ENCODE measurements at places on chromosomes 16 and 17. TPM values are rescaled to one million over a fixed set of nuclear protein-coding genes. Genes with fewer than 3 reads are reported as not detected.

DNA sequence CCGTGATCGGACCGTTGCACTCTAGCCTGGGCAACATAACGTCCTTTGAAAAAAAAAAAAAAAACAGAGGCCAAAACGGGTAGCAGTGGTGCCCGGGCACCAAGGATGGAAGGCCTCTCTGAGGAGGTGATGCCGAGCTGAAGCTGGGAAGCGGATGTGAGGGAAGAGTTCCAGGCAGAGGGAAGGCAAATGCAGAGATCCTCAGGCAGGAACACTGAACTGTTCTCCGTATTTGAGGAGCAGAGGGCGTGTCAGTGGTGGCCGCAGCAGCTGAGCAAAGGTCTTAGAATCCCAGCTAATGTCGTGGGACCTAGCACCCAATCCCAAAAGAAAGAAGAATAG, 656 bp upstream of the KCTD13 start:
- DNase-seq = peak; percentile 37
- peak overlapping the region; percentile 91 for H3K4me3 ChIP-seq
- H3K4me1 ChIP-seq = peaks cover 13% of the 10 kb centered on the region
- peak overlapping the region; percentile 93 for H3K27ac ChIP-seq
- peaks cover 15% of the 10 kb centered on the region for H3K36me3 ChIP-seq

- no peaks in the 10 kb centered on the region for H3K4me1 ChIP-seq
- no peak overlapping the region for H3K4me3 ChIP-seq
- H3K36me3 ChIP-seq = no peaks in the 10 kb centered on the region
- DNase-seq = no peak
Measured at GRCh38 chr17:20284570-20285295, 182.6 kb downstream of the LGALS9B start.

DNA sequence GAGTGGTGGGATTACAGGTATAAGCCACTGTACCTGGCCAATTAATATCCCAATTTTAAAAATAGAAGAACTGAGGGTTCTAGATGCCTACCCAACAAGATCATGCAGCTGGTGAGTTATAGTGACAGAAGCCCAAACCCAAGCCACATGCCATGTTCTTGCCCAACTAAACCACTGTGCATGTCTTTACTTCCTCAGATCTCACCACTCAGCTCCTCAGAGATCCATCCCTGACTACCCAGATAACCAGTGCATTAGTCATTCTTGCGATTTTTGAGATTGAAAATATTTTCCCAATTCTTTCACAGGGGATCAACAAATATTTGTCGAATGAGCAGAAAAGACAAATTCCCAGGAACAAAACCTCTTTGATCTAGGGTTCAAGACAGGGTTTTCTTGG, 303.1 kb downstream of the CBLN1 start:
- DNase-seq = no peak
- H3K27ac ChIP-seq = no peak overlapping the region
- H3K4me3 ChIP-seq = no peak overlapping the region
- no peaks in the 10 kb centered on the region for H3K4me1 ChIP-seq
- H3K36me3 ChIP-seq = no peaks in the 10 kb centered on the region

DNA sequence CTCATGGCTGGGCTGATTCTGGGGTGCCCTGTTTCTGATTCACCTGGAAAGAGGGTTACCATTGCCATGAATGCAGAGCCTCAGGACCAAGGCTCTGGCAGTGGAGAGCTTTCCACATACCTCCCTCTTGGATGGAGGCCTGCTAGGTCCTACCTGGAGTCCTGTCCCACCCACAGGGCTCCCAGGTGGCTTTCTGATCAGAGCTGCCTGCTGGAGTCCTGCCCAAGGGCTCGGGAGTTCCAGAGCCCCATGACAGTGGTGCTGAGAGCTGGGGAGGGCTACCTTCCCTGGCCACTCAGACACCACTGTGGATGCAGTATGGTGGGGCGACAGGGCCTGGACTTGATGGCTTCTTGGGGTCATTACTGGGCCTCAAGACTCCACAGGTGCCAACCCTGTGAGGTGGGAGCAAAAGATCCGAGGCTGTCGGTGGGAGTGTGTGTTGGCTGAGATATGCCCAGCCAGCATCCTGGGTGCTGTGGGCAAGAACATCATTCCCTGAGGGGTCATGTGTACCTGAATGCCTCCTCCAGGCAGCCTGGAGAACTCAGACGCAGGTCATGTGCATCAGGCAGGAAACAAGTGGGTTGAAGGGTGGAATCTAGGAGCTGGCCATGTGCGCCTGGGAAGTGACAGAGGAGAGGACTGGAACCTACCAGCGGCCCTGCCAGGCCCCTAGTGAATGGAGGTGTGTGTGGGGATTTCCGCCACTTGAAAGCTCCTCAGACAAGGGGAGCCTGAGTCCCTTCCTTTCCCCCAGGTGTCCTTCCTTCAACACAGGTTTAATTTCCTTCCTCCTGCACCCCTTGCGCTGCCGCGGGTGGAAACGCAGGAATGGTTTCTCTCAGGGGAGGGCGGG, 2.3 kb upstream of the WNT3 start:
- no peak overlapping the region for H3K27ac ChIP-seq
- H3K36me3 ChIP-seq = no peaks in the 10 kb centered on the region
- H3K27me3 ChIP-seq = no peaks in the 10 kb centered on the region
- peaks cover 21% of the 10 kb centered on the region for H3K4me1 ChIP-seq

DNA sequence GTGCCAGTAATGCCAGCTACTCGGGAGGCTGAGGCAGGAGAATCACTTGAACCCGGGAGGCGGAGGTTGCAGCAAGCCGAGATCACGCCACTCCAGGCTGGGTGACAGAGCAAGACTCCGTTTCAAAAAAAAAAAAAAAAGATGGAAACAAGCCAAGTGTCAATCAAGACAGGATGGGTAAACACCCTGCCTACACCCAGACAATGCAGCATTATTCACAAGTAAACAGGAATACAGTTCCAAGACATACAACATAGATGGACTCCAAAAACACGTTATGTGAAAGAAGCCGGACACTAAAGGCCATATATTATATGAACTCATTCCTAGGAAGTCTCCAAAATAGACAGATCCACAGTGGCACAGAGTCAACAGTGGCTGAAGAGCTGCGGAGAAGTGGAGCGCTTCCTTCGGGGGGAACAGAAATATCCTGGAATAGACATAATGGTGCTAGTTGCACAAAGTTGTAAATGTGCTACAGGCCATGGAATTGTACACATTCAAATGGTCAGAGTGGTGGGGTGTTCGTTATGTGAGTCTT, 33.9 kb downstream of the ANKRD11 start:
- H3K27ac ChIP-seq = no peak overlapping the region
- no peak overlapping the region for H3K4me3 ChIP-seq
- DNase-seq = no peak

DNA sequence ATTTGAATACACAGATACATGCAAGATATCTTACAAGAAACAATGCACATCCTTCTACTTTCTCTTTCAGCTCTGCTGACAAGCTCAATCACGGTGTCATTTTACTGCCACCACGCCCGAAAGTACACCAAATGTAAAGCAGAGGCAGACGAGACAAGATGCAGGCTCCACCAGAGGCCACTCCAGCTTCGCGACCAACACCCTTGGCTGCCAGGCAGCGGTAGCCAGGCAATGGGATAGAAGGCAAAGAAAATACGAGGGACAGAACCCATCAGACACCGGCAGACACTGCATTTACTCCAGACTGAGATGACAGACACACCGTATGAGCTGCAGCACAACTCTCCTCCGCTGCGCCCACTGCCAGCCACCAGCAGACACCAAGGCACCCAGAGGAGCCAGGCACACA, 41.0 kb downstream of the USP22 start:
- H3K4me1 ChIP-seq = peaks cover 18% of the 10 kb centered on the region
- DNase-seq = no peak
- H3K36me3 ChIP-seq = peaks cover 72% of the 10 kb centered on the region
- no peaks in the 10 kb centered on the region for H3K27me3 ChIP-seq
- no peak overlapping the region for H3K27ac ChIP-seq
- H3K4me3 ChIP-seq = no peak overlapping the region

- H3K27me3 ChIP-seq = no peaks in the 10 kb centered on the region
- DNase-seq = no peak
- no peak overlapping the region for H3K27ac ChIP-seq
- no peak overlapping the region for H3K4me3 ChIP-seq
- H3K36me3 ChIP-seq = no peaks in the 10 kb centered on the region
Measured at GRCh38 chr16:65666132-65666941, 544.5 kb upstream of the CDH11 start.

DNA sequence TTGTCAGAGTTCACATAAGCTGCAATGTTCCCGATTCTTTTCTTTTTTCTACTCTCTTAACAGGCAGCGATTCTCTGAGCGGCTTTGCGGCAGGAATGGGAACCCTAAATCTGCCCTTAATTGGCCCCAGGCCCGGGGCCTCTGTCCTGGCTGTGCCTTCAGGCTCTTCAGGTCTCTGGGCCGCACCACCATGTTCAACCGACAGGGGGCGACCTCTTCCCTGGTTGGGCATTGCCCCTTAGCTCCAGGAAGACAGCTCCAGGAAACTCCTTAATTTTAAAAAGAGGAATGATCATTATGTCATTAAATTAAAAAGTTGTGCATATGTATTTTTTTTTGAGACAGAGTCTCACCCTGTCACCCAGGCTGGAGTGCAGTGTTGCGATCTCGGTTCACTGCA, 20.3 kb downstream of the CACNG5 start:
- DNase-seq = peak; percentile 62
- H3K4me1 ChIP-seq = no peaks in the 10 kb centered on the region
- no peaks in the 10 kb centered on the region for H3K27me3 ChIP-seq
- no peak overlapping the region for H3K4me3 ChIP-seq
- no peak overlapping the region for H3K27ac ChIP-seq

The OTOP2 gene
- 0.27 TPM for total RNA-seq

DNA sequence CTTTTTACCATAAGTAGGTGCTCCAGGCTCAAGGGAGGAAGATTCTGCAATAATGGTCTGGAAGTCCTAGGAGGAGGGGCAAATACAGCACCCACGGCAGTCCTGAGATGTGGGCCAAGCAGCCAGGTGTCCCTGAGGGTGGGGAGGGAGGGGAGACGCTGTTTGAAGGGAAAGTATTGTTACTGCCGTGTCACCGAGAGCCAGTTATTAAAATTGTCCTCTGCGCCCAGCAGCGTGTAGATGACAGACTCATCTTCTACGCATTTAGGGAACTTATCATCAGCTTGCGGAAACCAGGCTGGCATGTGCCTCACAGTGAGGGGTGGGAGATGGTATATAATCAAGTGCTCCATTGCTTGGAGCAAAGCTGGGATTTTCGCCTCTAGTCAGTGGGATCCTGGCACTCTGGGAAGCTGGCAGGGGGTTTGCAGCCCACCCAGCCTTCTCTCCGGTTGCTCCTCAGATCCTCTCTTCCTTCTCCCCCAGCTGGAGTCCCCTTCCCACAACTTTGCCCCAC, 104.6 kb downstream of the OR1D5 start:
- peaks cover 37% of the 10 kb centered on the region for H3K27me3 ChIP-seq
- DNase-seq = no peak
- H3K4me1 ChIP-seq = no peaks in the 10 kb centered on the region
- H3K4me3 ChIP-seq = no peak overlapping the region

DNA sequence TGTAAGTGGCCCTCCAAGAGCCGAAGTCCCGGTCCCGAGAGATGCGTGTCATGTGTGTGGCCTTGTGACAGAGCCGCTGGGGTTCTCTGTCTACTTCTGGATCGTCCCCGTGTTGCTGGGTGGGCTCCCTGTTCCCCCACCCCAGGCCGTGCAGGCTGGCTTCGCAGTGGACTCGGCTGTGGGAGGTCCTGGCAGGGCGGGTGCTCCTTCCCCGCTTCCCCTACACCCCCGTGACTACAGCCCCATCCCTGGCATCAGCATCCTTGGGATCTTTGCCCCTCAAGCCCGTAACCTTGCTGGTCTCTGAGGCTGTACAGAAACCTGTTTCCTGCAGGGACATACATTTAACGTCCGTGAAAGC, 136.3 kb downstream of the BANP start:
- peaks cover 52% of the 10 kb centered on the region for H3K27me3 ChIP-seq
- no peak overlapping the region for H3K27ac ChIP-seq
- H3K4me1 ChIP-seq = no peaks in the 10 kb centered on the region
- H3K36me3 ChIP-seq = no peaks in the 10 kb centered on the region

The CDH16 gene
- total RNA-seq = not detected

- DNase-seq = no peak
- H3K4me1 ChIP-seq = no peaks in the 10 kb centered on the region
- H3K27me3 ChIP-seq = no peaks in the 10 kb centered on the region
- H3K36me3 ChIP-seq = peaks cover 66% of the 10 kb centered on the region
Measured at GRCh38 chr16:70160821-70161220, 12.8 kb upstream of the CLEC18C start.

The SCNN1G gene
- not detected for total RNA-seq

- DNase-seq = no peak
- H3K4me3 ChIP-seq = no peak overlapping the region
- H3K4me1 ChIP-seq = no peaks in the 10 kb centered on the region
Measured at GRCh38 chr17:62017912-62018311, 47.2 kb downstream of the MED13 start.

- H3K36me3 ChIP-seq = no peaks in the 10 kb centered on the region
- DNase-seq = no peak
- H3K4me3 ChIP-seq = no peak overlapping the region
- peaks cover 37% of the 10 kb centered on the region for H3K27me3 ChIP-seq
- no peaks in the 10 kb centered on the region for H3K4me1 ChIP-seq
- H3K27ac ChIP-seq = no peak overlapping the region
Measured at GRCh38 chr17:67469208-67469980, 92.3 kb downstream of the PITPNC1 start.

GRCh38 chr17:57927048-57927723, 28.0 kb downstream of the CUEDC1 start:
- no peak for DNase-seq
- no peaks in the 10 kb centered on the region for H3K4me1 ChIP-seq
- H3K36me3 ChIP-seq = no peaks in the 10 kb centered on the region
- no peak overlapping the region for H3K27ac ChIP-seq
- peaks cover 72% of the 10 kb centered on the region for H3K27me3 ChIP-seq

DNA sequence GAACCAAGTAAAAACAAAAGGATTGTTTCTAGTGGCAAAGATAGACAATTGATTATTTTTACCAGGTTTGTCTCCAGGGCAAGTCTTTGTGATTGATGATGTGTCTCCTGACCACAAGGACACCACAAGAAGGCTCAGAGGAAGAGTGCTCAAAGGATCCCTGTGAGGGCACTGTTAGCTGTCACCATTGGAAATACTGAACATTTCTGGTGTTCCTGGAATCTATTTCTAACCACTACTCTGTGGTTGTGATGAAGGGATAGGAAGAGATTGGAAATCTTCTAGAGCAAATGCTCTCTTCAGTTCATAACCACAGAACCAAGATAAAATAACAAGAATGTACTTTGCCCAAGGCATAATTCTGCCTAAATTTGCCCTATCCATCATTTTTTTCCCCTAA, 15.3 kb downstream of the RNF43 start:
- no peaks in the 10 kb centered on the region for H3K36me3 ChIP-seq
- no peaks in the 10 kb centered on the region for H3K27me3 ChIP-seq
- H3K27ac ChIP-seq = no peak overlapping the region
- peaks cover 7% of the 10 kb centered on the region for H3K4me1 ChIP-seq
- no peak for DNase-seq

The SLC13A2 gene
- total RNA-seq = 0.13 TPM

GRCh38 chr16:56199164-56199563, 7.9 kb downstream of the GNAO1 start:
- peaks cover 6% of the 10 kb centered on the region for H3K27me3 ChIP-seq
- no peaks in the 10 kb centered on the region for H3K36me3 ChIP-seq

The TBC1D3C gene
- total RNA-seq = not detected

The PERCC1 gene
- total RNA-seq = not detected

- DNase-seq = no peak
- no peak overlapping the region for H3K4me3 ChIP-seq
- peaks cover 51% of the 10 kb centered on the region for H3K27me3 ChIP-seq
- no peak overlapping the region for H3K27ac ChIP-seq
Measured at GRCh38 chr17:77942112-77942988, 16.2 kb upstream of the TNRC6C start.

GRCh38 chr17:28394337-28395116, 11.5 kb downstream of the SLC46A1 start:
- no peak overlapping the region for H3K4me3 ChIP-seq
- no peaks in the 10 kb centered on the region for H3K36me3 ChIP-seq
- DNase-seq = no peak
- peaks cover 13% of the 10 kb centered on the region for H3K4me1 ChIP-seq
- H3K27ac ChIP-seq = no peak overlapping the region

The REXO5 gene
- total RNA-seq = 24.4 TPM

Data from K562 (cell line).